HT1080 (cell line): ENCODE measurements at places on chromosomes 13 and 19. TPM values are rescaled to one million over a fixed set of nuclear protein-coding genes. Genes with fewer than 3 reads are reported as not detected.
A peak's percentile ranks its signal among the peaks of the same experiment; 100 is the strongest.

GRCh38 chr19:7846155-7846646 lies 16.2 kb downstream of the EVI5L start:
- no peak for DNase-seq

GRCh38 chr13:112960706-112961105 lies 8.3 kb upstream of the MCF2L start:
- DNase-seq, result no peak

DNA sequence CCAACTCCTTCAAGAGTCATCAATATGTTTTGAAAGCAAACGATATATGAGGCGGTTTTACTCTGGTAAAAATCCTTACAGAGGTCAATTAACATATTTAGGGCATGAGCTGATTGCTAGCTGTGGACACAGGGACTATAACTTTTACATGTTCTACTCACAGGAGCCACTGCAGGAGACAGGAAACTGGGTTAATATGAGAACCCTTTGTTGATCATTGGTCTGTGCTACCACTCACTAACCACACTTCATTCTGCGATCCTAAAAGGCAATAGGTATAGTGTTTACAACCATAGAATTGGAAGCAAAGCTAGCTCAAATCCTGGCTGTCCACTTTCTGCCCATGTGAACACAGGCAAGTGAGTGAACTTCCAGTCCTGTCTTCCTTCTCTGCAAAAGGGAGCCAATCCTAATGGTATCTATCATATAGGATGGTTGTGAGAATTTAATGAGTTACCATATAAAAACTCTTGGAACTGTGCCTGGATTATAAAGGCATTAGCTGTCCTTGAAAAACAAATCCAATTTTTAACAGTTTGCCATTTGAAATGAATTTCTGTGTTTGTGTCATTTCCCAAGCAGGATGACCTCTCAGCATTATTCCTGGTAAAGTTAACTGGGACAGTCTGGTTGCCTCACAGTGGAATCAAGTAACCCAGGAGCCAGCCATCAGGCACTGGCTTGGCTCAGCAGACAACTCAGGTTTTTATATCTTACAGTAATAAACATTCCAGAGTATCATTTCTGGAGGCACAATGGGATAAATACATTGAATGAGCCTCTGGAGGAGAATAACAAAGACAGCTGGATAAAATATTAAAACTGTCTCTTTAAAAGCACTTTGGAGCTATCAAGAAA lies 29.8 kb upstream of the RAP2A start:
- peak; percentile 13 for DNase-seq

GRCh38 chr19:48900477-48901406 lies 630 bp downstream of the NUCB1 start:
- DNase-seq, result peak; percentile 50

The CEACAM3 gene
- total RNA-seq, result not detected in 2 replicates

- no peak for DNase-seq
Observed at GRCh38 chr13:110555601-110556223, 5.8 kb downstream of the RAB20 start.

DNA sequence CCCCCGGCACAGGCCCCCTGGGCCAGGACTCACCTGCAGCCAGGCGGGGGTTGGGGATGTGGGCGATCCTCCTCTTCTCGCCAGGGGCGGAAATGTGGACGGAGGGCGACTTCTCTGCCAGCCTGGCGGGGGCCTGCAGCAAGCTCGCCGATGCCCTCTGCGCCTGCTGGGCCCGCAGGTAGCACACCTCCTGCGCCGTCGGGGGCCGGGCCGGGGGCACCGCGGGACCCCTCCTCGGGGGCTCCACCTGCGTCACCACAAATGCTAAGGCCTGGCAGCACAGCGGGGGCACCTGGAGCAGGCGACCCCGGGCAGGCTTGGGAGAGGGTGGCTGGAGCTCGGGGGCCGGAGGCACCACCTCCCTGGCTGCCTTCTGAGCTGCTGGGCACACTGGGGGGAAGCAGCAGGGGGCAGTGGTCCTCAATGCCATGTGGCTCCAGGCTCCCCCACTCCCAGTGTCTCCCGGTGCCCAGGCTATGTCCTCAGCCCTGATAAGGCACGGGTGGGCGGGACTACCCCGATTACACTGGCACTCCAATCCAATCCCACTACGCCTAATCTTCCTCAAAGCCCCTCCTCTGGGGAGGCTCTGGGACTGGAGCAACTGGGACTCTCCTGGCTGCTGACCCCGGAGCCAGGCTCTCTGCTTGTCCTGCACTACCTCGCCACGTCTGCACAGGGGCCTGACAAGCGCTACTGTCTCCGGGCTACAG lies 11.6 kb upstream of the ATP8B3 start:
- DNase-seq, result no peak

The KCNC3 gene
- not detected in 2 replicates for total RNA-seq

DNA sequence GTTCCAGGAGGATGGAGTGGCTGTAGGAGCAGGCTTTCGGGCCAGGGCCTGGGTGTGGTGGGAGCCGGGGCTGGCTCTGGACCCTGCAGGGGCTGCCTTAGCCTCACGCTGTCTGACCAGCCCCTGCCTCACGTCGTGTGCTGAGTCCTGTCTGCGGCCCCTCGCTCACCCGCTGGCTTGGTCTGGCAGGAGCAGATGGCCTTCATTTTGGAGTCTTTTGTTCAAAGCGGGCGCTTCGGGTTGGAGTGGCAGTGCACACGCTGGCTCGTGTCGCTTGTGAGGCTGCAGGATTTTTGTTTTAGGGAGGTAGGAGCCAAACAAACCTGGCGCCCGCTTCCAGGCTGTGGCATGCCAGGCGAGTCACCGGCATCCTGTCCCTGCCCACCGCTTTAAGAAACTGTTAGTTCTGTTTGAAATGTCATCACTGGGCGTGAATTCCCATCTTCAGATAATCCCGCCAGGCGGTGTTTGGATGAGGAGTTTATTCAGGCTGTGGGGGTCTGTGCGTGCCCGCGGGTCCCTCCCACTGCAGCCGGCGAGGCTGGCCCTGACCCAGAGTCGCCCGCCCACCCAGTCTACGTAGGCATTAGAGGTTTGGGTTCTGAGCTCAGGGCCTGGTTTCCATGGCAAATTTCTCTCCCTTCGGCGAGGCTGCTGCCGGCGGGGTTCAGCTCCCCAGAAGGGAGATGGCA lies 89.8 kb downstream of the KDM4B start:
- peak; percentile 11 for DNase-seq

The IZUMO1 gene
- total RNA-seq, result not detected in 2 replicates

The ATP4B gene
- total RNA-seq, result 0.13 TPM in 1 of 2 replicates, not detected in the other

DNA sequence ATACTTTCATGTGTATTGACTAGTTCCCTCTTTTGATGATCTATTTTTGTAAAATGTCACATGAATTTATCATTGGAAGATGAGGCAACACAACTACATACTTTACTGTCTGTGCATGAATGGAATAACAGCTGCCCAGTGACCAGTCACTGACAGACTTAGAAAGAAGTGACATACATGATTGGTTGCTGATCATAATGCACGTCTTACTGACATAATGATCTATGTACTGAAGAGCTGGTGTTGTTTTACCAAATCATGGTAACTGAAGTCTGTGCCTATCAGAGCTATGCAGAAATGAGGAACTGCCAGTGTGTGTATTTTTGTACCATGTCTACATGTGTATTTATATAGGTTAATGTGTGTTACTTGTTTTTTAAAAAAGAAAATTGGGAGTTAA lies 26.5 kb downstream of the GPR18 start:
- no peak for DNase-seq

DNA sequence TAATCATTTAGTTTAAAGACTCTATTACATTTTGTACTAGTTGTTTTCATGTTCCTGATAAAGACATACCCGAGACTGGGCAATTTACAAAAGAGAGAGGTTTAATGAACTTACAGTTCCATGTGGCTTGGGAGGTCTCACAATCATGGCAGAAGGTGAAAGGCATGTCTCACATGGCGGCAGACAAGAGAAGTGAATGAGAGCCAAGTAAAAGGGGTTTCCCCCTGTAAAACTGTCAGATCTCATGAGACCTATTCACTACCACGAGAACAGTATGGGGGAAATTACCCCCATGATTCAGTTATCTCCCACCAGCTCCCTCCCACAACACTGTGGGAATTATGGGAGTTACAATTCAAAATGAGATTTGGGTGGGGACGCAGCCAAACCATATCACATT lies 129.2 kb downstream of the PAN3 start:
- no peak for DNase-seq

DNA sequence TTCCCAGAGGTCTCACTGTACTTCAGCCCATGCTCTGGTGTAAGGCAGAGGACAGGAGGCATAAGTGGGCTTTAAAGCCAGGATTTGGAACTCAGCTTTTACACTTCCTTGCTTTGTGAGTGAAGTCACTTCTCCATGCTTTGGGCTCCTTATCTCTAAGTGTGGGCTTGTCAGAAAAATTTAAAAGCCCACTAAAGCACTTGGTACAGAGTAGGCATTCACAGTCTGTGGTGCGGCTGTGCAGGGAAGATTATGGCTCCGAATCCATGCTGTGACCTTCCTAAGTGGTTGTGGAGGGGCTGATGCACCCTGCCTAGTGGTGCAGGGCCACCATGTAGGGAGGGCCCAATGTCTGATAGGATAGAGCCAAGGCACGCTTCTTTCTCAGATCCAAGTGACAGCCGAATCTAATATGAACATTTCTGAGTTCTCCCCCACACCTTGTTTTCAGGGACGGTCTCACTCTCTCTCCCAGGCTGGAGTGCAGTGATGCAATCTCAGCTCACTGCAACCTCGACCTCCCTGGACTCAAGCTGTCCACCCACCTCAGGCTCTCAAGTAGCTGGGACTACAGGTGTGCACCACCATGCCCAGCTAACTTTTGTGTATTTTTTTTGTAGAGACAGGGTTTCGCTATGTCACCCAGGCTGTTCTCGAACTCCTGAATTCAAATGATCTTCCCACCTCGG lies 6.9 kb downstream of the TIMM29 start:
- DNase-seq, result no peak

DNA sequence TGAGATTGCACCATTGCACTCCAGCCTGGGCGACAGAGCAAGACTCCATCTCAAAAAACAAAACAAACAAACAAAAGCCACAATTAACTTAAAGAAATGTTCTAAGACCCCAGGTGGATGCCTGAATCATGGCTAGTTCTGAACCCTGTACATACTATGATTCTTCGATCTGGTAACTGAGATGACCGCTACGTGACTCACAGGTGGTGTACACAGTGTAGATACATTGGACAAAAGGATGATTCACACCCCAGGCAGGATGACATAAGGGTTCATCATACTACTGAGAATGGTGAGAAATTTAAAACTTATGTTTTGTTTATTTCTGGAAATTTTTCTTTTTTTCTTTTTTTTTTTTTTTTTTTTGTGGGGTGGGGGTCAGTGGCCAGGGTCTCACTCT lies 6.5 kb downstream of the ZNF426 start:
- DNase-seq, result peak; percentile 66

DNA sequence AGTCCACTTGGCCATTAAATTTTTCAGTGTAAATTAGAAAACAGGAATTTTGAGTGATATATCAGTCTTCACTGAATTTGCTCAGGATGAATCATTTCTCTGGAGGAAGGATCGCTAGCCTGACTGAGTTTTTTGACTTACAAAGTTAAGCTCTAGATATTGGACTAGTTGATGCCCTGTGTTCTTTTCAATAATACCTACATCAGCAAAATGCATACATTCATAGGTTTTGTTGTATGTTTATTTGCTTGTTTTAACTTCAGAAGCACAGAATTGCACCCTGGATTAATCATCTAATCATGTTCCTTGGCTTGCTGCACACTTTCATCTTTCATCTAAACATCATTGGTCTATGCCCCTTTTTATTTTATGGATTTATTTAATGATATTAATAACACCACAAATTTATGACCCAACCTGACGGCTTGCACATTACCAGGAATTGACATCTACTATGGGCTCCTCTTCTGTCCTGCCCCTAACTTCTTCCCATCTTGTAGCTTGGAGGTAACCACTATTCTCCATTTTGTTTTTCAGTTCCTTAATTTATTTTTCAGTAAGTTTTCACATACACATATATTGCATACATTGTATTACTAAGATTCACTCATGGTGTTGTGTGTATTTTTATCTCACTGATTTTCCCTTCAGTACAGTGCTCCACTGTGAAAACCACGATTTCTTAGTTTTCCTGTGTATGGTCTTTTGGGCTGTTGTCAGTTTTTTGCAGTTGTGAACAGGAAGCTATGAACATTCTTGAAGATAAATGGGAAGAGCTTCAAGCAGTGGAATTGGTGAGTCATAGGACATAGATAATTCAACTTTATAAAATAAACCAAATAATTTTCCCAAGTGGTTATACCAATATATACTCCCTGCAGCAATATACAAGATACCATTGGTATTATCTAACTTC lies 23.3 kb downstream of the COMMD6 start:
- DNase-seq, result peak; percentile 30

DNA sequence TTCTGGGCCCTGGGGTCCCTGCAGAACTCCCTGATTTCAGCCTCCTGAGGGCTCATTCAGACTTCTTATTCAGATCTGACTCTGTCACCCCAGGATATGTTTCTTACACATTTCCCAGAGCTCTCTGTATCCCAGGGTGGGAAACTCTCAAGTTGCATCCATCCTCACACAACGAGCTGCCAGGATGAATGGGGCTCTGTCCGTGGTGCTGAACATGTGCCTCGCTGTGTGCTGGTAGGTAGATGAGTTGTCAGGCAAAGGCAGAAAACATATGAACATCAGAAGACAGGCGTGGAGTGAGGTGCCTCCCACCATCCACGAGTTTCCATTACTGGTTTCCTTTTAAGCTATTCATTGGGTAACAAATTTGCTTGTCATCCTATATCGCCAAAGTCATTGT lies 11.4 kb upstream of the IGFL1 start:
- no peak for DNase-seq

- DNase-seq, result no peak
Observed at GRCh38 chr19:11152318-11153062, 3.1 kb downstream of the SPC24 start.

DNA sequence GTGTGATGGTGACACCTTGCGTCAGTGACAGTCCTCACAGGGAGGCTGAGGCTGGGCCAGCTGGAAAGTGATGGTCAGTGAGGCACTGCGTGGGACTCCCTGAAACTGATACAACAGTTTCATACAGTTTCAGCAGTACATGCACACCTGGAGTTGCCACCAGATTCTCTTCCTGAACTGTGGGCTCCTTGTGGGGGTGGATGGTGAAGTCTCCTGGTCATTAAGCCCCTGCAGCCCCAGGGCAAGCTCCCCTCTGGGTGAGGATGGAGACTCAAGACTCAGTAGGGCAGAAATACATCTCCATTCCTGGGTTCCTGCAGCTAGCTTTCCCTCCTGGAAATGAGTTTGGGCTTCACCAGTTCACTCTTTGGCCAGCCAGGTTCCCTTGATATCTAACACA lies 392.7 kb downstream of the UQCRFS1 start:
- DNase-seq, result no peak

The GJA3 gene
- 0.56 and 0.84 TPM in 2 replicates for total RNA-seq

The CBARP gene
- 3.1 and 3.2 TPM in 2 replicates for total RNA-seq

The ZNF486 gene
- total RNA-seq, result 1.2 and 1.5 TPM in 2 replicates

- no peak for DNase-seq
Observed at GRCh38 chr19:46967578-46968032, 52.0 kb upstream of the NPAS1 start.
